ENCODE measurements at places on chromosomes 1 and 21.

DNA sequence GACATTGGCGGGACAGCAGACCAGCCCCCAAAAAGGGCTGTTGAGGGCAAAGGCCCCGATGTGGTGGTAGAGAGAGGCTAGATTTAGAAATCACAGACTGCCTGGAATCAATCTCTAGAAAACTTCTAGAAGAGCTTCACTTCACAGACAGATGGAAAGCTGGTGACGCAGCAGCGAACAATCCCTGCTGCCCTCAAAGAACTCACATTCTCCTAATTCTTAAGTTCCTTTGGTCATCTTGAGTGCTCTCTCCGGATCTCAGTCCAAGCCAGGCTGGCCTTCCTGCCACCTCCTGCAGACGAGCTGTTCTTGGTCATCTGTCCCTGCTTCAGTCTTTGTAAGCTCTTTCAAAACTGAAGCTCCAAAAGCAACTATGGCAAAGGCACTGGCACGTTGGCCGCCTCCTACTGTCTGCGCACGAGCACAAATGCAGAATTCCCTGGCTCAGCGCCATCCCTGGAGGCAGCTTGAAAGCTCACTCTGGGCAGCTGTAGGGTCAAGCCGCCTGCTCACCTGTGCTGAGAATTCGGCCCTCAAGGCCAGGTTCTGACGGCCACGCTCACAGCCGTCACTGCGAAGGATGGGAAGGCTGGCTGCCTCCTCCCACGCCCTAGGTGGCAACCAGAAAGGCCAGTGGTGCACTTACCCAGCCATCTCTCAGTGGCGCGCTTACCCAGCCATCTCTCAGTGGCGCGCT, 110.6 kb downstream of the NPHP4 start:
- DNase-seq, result no peak

DNA sequence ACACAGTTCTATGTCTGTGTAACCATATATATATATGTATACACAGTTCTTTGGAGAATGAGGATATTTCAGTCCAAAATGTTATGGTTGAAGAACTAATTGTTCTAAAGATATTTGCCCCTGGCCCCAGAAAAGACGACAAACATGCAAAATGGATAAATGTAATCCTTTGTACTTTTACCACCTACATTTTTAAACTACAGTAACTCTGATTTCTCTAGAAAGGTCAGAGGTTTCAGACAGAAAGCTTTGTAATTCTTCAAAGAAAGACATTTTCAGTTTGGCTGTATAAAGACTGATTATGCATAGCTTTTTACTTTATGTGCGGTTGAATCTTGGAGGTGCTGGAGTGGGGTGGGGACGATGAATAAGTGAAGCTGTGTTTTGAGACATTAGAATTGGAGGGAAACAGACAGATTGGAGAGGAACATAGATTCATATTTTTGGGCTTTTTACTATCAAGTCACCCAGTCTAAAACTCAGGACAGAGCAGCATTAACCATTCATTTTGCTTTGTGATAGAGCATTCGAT, 16.6 kb downstream of the NFIA start:
- no peak for DNase-seq

DNA sequence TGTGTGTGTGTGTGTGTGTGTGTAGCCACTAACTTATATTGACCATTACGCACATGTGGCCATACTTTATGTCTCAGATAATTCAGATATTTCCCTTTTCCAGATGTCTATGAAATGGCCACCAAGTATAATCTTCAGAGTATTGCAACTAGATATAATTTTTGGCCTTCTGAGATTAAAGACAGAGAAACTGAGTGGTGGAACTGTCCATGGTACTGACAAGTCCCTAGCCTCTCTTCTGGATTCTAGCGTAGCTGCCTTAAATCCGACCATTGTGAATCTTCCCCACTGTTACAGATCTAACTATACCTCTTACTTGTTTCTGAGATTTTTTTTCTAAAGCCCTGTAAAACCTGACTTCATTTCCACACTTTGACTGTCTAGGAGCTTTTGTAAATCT, 100.0 kb upstream of the SERTAD4 start:
- no peak for DNase-seq

- no peak for DNase-seq
Measured at GRCh38 chr1:21294266-21294989, 4.2 kb upstream of the ECE1 start.

GRCh38 chr21:42071146-42071737, at the start of gene UMODL1:
UMODL1 (plus strand) TSS chr21:42071317; CDS start chr21:42071317, 0 bp downstream.
- no peak for DNase-seq

- no peak for DNase-seq
Measured at GRCh38 chr1:29523576-29523975, 287.3 kb downstream of the PTPRU start.

GRCh38 chr1:33709174-33709782, 154.6 kb upstream of the HMGB4 start:
- DNase-seq, result no peak

GRCh38 chr1:85153149-85153891, 47.5 kb downstream of the SYDE2 start:
- no peak for DNase-seq

GRCh38 chr1:76921590-76921989, 54.3 kb downstream of the ST6GALNAC5 start:
- no peak for DNase-seq

DNA sequence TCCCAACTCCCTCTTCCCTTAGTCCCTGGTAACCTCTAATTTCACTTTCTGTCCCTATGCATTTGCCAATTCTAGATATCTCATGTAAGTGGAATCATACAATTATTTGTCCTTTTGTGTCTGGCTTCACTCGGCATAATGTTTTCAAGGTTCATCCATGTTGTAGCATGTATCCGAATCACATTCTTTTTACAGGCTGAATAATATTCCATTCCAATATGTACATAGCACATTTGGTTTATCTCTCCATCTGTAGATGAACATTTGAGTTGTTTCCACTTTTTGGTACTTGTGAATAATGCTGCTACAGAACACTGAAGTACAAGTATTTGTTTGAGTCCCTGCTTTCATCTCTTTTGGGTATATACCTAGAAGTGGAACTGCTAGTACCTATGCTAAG, 857 bp upstream of the LYPLAL1 start:
- DNase-seq, result no peak

GRCh38 chr1:7614576-7615074, 156.5 kb upstream of the VAMP3 start:
- DNase-seq, result no peak

DNA sequence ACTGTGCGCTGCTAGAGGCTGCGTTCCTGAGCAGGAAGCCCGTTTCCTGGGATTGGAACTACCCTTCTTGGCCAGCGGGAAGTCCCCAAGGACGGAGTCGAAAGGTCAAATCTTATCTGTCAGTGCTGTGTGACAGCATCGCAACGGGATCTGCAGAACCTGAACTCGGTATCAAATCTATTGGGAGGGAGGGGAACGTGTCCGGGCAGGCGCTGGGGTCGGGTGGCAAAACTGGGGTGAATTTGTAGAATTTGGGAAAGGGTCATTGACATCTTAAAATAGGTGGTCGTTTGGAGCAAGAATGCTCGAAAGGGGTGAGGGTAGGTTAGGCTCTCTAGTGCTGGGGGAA, 725 bp upstream of the ARPC5 start:
- DNase-seq, result no peak

- no peak for DNase-seq
Measured at GRCh38 chr1:165905853-165906252, 78.4 kb downstream of the UCK2 start.

DNA sequence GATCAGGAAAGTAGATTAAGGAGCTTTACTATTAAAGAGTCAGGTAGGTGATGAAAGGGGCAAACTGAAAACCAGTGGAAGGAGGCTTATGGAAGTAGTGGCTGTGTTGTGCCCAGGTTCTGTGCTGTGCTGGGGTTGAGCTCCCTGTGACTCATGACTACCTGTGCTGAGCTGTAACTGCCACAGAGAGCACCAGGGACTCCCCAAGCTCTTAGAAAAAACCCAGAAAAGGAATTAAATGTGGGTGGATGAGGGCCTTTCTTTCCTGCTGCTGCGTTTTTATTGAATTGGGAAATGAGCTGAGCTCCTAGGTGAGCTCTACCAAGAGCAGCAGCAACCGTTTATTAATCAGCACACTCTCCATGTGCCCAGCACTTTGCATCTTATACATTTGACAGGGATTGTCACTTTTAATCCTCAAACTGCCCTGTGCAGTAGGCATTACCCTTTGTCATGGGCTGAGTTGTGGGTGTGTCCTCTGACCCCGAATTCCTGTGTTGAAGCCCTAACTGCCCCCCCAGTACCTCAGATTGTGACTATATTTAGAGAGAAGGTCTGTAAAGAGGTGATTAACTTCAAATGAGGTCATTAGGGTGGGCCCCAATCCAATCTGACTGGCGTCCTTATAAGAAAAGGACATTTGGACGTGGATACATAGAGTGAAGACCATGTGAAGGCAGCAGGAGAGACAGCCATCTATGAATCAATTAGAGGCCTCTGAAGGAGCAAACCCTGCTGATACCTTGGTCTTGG, 65.4 kb downstream of the AK4 start:
- no peak for DNase-seq

GRCh38 chr1:210558302-210558701, 229.6 kb downstream of the HHAT start:
- DNase-seq, result no peak

GRCh38 chr1:93344886-93345632, 648 bp upstream of the DR1 start:
- DNase-seq, result no peak

DNA sequence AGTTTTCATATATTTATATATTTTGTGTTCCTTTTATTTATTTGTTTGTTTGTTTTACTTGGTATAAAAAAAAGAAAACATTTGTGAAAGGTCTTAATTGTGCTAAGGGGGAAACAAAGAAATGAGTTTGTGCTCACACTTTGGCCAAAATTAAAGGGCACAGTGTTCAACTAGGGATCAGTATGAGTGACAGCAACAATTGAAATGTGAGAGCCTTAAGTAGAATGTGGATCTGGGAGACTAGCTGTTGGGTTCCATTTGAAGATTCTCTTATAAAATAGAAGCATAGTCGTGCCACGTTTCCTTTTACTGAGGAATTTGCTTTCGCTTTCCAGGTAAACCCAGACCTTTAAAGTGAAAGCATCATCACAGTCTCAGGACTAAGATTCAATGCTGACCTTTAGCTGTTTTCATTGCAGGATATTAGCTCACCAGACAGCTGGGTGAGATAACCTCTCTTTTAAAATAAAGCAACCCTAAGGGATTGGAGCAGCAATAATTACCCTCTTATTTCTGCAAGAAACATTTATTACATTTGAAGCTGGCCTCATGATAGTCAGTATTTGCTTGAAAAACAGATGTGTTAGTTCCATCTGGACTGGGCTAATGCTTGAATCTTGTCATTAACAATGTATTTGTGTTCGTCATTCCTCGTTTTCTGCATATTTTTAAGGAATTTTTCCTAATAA, 37.1 kb upstream of the CD55 start:
- DNase-seq, result no peak

- no peak for DNase-seq
Measured at GRCh38 chr1:209249785-209250440, 333.6 kb upstream of the CAMK1G start.

DNA sequence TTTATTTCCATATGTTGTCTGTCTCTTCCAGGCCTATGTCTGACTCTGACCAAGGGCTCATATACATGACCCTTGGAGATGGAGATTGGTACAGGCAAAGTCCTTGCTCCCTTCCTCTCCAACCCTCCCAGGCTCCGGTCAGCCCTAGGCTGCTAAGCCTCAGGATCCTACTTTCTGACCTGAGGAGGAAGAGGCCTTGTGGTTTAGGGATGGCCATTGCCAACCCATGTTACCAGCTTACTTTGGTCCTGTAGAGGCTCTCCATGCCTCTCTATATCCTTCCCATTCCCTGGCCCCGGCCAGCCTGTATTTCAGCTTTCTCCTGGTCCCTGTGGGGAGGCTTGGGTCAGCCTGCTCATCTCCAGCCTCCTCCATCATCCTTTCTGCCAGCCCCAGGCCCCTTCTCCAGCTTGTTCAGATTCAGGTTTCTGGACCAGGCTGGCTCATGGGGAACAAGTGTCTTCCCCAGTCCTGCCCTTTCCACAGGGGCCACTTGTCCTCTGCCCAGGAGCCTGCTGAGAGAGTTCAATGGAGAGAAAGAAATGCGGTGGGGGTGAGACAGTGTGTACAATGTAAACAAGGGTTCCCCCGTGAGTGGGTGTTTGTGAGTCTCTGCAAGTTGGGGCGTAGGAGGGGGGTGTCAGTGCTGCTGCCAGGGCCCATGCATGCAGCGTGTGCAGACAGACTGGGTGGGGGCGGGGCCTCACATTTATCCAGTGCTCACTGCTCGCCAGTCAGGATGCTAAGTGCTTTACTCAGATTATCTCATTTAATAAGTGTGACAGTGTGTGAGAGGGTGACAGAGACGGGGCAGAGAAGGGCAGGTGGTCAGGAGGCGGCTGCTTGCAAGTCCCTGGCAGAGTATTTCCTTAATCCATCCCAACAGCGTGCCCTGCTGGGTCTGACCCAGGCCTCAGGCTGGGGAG, 31.3 kb upstream of the FOXO6 start:
- no peak for DNase-seq

GRCh38 chr1:54331091-54331772, 75.0 kb downstream of the SSBP3 start:
- DNase-seq, result no peak

GRCh38 chr21:22890656-22891055, 1892.4 kb downstream of the NCAM2 start:
- no peak for DNase-seq

DNA sequence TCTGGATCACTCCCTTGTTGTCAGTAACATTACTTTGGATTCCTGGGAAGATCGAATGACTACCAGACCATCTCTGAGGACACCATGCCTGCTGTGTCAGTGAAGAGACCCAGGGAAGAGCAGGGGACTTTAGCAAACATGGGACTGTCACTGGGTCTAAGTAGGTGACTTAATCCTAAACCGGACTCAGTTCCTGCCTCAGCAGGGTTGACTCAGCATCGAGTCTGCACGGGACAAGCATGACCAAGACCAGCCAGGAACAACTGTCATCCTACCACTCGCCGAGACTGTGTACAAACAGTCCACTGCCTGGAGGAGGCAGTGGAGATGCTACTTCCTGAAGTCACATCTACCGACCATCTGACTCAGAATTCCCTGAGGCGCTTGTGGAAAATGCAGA, 53.2 kb upstream of the RAB4A start:
- DNase-seq, result no peak

- DNase-seq, result no peak
Measured at GRCh38 chr1:168629466-168629865, 53.1 kb downstream of the XCL1 start.

DNA sequence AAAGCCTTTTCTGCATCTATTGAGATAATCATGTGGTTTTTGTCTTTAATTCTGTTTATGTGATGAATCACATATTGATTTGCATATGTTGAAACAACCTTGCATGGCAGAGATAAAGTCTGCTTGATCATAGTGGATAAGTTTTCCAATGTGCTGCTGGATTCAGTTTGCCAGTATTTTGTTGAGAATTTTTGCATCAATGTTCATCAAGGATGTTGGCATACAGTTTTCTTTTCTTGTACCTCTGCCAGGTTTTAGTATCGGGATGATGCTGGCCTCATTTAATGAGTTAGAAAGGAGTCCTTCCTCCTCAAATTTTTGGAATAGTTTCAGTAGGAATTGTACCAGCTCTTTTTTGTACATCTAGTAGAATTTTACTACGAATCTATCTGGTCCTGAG, 55.0 kb downstream of the COL24A1 start:
- DNase-seq, result no peak
